ENCODE measurements at places on chromosomes 6 and 20.
A peak's percentile ranks its signal among the peaks of the same experiment; 100 is the strongest.

DNA sequence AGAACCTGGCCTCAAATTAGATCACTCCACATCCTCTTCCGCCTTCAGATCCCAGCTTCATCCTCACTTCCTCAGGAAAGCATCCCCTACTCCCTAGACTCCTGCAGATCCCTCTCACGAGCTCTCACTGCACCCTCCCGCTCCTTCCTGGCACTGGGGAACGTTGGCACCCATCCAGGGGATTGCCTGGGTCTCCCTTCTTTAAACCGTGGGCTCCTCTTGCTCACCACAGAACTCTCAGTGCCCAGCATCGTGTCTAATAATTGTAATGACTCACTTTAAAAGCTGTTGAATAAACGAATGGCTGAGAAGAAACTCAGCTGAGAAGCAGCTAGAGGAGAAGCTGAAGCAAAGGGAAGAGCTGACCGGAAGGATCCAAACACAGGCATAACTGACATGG lies 20.4 kb downstream of the ZC3H12D start:
- no peak for DNase-seq

- no peak for DNase-seq
These were observed 6.5 kb upstream of the GATA5 start for GRCh38 chr20:62482146-62482809.

DNA sequence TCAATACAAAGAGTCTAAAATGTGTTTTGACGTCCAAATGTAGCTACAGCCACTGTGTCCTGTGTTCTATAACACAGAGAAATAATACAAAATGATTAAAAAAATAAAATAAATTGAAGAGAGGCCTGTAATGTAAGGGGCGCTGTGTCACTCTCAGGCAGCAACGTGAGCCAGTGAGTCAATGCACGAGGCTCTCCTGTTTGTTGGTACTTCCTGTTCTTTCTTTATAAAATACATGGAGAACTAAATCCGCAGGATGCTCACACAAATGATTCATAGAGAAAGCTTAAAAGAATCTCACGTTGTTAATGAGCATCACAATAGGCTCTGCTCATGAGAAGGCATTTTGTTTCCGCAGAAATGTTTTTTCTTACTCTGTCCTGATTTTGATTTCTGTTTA lies 635.0 kb upstream of the AGPAT4 start:
- DNase-seq: no peak

- no peak for DNase-seq
These were observed 15.6 kb upstream of the MATN4 start for GRCh38 chr20:45323731-45324130.

DNA sequence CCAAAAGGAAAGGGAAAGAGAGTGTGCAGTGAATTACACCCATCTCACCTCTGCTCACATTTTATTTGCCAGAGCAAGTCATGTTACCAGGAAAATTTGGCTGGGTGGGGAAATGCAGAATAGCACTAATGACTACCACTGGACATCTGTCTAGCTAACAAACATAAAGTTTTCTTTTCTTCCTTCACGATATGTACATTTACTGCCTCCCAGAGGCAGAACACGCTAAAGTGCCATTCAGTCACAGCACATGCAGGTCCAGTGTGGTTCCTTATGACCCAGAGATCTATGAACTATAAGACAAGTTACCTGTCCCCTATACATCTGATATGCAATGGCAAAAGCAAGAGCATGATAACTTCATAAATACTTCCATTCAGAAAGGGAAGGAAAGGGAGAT lies 194.1 kb downstream of the OGFRL1 start:
- no peak for DNase-seq

DNA sequence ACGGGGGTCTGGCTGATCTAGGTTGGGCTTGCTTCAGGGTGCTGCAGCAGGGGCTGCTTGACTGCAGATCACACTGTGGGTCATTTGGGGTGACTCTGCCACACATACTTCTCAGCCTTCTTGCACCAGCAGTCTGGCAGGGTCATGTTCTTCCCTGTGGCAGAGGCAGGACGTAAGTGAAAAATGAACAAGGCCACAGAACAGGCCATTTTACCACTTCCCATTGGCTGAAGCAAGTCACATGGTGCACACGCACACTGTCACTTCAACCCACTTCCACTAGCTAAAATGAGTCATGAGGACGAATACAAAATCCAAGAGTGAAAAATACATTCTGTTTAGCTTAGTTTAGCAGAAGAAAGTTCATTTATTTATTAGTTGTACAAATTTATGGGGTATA lies 168.6 kb upstream of the GGTLC1 start:
- no peak for DNase-seq

DNA sequence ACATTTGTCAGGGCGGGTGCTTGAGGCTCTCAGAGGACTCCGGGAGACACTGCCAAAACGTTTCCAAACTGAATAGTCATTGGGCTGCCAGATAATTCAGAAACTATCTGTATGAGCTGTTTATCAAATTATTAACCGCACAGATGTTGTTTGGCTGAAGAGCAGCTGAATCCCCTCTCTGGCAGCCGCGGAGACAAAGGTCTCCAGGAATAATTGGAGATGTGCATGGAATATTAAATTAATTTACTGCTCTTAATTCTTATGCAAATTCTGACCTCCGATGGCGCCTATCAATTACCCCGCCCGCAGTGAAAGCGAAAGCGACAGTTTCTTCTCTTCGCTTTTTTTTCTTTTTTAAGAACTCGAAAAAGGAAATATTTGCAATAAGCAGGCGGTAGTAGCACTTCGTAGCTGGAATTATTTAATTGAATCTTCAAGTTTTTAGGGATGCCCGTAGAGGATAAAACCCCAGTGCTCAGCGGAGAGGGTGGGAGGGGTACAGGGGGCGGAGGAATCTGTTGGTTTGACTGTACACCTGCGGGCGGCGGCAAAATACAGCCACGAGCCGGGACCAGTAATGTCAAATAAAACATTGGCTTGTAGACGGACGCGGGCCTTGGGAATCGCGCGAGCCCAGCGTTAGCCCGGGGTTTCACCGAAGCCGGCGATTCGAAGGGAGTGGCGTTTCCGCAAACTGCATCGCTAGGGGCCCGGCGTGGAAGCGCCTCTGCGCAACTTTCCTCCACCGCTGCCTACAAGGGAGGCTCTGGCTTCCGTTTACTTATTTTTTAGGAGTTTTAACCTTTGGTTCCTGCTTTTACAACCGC lies 6.2 kb downstream of the LINC00237 start:
- DNase-seq: peak; percentile 49

GRCh38 chr6:127468936-127469335 lies 9.7 kb upstream of the KIAA0408 start:
- DNase-seq: no peak

DNA sequence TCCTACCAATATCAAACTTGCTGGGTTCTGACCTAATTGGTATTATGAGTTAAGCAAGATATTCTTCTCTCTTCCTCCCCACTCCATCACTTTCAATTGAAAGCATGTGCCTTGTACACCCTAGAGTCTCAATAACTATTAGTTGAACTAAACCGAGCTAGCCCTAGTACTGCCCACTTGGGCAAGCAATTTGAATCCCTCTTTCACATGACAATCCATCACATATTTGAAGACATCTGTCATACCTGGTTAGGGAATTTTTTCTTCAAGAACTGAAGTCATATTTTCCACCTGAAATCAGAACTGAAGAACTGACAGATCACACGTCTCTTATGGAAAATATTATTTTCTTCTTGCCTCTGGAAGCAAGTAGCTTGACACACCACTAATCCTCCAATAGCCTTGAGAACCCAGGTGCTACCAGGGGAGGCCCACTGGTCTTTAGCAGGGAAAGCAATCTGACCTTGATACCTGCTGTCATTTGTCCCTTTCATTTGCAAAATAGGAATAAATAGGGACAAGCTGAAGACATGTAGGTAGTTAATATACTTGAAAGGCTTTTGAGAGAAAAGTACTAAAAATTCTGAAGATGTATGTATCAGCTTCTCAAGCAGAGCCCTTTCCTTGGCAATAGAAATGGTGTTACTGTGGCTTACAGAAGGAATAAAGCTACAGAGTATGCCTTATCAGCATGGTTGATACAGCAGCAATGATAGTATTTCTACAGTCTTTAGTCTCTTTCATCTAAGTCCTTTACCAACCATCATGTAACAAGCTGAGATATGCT lies 71.4 kb downstream of the GJA10 start:
- DNase-seq: no peak

DNA sequence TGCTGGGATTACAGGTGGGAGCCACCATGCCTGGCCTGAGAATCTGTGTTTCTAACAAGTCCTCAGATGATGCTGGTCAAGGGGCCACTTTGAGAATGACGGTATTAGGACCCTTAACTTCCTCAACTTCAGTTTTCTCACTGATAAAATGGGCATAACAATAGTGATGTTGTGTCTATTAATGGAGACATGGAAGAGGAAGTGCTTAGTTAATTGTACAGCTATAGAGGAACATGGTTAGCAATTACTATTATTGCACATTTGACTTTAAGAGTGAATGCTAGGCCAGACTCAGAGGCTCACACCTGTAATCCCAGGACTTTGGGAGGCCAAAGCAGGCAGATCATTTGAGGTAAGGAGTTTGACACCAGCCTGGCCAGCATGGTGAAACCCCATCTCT lies 12.7 kb downstream of the DPPA5 start:
- DNase-seq: no peak

- no peak for DNase-seq
These were observed 4.2 kb upstream of the NTSR1 start for GRCh38 chr20:62704341-62704948.

GRCh38 chr6:168715643-168716481 lies 274.9 kb downstream of the SMOC2 start:
- DNase-seq: no peak

DNA sequence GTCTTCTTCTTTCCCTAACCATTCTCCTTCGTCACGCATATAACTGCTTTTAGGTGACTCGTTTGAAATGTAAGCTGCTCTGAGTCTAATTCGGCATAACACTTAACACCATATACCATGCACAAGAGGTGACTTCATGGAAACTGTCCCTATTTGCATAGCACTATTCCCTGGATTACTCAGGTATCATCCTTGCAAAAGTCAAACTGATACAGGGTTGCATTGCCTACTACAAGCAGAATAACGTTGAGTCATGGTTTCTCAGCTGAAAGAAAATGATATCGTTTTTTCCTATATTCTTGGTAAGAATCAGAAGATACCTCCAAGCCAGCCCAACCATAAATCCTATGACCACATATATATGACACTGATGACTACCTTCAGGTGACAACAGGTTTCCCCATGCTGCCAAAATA lies 227.5 kb downstream of the ATXN1 start:
- no peak for DNase-seq

GRCh38 chr20:53312957-53313356 lies 280.7 kb downstream of the ZNF217 start:
- no peak for DNase-seq

DNA sequence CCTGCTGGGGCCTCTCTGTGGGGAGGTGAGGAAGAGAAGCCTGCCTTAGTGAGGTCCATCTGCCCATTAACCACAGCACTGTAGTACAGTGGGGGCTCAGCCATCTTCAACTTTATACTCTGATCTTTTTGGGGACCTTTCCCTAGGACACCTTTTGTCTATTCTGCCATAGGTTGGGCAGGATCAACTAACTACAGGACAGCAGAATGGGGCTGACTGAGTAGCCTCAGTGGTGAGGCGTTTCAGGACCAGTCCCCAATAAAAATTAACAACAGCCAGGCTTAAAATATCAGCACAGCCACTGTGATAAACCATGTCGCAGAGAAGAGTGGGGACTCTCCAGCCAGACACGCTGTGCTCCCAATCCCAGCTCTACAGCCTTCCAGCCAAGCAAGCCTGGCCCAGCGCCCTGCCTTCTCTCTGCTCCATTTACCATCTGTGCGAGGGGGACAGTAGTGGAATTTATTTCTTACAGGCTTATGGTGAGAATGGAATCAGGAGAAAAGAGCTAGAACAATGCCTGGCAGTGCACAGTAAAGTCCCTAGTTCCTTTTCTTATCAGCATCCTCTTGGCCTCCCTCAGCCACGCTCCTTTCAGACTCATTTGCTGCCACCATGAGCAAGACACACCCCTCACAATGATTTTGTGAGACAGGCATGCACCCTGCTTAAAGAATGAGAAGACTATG lies 75.5 kb downstream of the SLC22A23 start:
- no peak for DNase-seq

Measured in GM12891 (cell line).